Activated naive CD4-positive, alpha-beta T cell (primary cell): ENCODE measurements at places on chromosomes 16 and 17.

DNA sequence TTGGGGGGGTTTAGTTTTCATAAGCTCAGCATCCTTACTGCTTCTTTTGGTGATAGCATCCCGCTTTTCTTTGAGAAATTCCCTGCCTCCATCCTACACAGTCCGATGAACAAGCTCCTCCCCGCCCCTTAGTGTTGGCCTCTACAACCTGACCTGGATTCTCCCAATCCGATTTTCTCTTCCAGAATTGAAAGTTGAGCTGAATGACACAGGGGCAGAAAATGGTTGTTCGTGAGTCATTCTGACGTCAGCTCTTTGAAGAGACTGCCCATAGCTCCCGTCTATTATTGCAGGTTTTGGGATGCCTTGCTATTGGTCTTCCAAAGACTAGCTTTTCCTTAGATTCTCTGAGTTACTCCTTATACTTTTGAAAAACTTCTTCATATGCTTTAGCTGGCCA lies 279.7 kb downstream of the SLC39A11 start:
- DNase-seq: no peak

- DNase-seq: no peak
Observed at GRCh38 chr16:87880117-87880696, 10.9 kb upstream of the SLC7A5 start.

- no peak for DNase-seq
Observed at GRCh38 chr17:77734371-77735080, 224.0 kb upstream of the TNRC6C start.

DNA sequence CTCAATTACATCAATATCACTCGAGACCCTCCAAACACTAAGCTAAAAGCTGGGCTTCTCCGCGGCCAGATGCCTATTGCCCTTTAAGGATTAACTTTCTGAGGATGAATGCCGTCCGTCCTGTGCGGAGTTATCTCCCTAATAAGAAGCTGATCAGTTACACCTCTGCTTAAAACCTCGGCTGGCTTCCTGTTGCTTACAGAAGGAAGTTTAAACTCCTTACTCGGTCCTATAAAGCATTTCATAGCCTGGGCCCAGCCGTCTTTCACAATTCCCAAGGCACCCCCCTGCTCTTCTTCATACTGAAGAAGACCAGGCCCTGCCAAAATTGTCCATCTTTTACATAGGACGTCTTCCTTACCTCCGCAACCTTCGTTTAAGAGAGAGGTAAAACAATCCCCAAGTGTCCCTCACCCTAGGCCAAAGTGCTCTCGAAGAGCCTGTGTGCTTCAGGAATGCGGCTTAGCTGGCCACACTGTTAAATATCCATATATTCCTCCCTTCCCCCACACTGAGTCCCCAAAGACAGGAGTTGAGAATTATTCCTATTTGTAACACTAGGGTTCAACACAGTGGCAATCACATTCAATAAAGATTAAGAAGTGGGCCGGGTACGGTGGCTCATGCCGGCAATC lies 112.6 kb upstream of the IRX5 start:
- no peak for DNase-seq

DNA sequence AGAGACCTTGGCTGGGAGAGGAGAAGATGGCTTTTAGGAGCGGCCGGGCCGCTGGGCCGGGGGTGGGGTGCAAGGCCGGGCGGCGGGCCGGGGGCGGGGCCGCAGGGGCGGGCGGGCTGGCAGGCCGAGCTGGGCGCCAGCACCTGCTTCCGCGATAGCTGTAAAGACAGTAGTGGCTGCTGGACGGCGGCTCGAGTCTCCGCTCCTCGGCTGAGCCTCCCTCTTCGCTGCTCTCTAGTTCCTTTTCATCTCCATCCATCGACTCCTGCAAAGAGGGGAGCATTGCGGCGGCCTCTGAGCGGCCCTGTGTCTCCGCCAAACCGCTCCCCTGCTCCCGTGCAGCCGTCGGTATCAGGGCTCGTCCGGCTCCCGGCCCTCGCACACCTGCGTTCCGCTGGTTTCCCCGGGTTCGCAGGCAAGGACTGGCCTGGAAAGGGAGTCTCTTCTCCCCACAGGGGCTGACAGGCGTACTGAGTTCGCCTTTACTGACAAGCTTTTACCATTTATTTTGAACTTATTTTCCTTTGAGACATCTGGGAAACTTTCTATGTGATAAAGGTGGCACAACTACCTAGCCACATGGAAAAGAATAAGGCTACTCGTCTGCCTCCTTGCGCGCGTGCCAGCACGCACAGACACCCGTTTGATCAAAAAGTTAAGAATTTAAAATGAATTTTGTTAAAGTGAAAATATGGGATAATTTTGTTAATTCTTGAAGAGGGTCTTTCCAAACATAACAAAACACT lies at the start of gene C17orf75:
TSS of gene C17orf75 (minus strand) at position 317 of the 746 bp plus-strand sequence. CDS start at position 283, 34 bp downstream.
- DNase-seq: peak; percentile 55

DNA sequence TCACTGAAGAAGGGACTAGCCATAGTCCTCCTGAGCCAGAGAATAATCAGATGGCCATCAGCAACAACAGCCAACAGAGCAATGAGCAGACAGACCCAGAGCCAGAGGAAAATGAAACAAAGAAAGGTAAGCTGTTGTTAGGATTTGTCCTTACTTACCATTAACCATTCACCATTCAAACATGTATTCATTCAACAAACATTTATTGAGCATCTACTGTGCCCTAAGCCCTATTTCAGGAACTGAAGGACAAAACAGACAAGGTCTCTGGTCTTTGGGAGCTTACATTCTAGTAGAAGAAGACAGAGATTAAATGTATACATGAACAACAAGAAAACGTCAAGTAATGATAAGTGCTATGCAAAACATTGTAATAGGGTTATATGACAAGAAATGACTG lies 19.3 kb downstream of the OGFOD1 start:
- DNase-seq: no peak

DNA sequence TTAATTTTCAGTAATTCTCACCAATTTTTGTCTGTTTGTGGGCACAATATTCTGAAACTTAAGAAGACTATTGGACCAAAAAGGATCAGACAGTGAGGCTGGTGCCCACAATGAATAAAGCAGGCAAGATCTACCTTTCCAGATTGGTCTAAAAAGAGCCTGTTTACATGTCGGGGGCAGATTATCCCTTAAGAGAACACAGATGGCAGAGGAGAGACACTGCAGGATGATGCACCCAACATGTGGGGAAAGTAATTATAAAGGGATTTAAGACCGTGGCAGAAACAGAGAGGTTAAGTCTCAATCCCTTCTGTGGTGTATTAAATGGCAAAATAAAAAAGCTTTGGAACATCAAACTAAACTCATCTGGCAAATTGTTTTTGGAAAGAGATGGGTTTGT lies 331.8 kb upstream of the CDH11 start:
- DNase-seq: no peak

GRCh38 chr17:30380643-30381339 lies 2.1 kb downstream of the CPD start:
- DNase-seq: no peak

DNA sequence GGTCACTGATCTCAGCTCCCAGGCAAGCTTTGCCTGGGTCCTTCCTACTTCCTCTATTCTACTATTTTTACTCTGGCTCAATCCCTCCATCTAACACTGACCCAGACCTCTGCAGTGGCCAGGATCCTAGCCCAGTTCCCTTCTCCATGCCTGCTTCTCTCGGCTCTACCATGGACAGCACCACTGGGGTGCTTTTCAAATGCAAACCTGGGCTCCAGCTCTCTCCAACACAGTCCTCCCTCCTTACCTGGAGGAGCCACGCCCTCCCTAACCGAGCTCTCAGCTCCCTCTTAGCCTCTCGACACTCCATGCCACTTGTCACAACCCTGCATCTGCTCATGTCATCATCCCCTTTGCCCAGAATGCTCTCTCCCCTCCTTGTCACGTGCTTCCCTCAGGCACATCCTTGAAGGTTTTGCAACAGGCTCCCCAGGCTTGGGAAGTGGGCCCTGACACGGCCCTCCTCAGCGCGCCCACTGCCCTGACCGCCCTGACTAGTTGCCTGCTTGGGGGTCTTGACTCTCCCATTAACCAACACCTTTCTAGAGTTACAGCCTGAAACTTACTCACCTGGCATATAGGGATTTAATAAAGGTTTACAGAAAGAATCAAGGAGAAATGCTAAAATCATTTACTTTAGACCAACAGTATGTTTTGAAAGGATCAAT lies 41.6 kb downstream of the MARF1 start:
- no peak for DNase-seq
